ENCODE measurements at places on chromosomes 7 and 10.

- no peak for DNase-seq
Observed at GRCh38 chr7:41731493-41732435, 28.9 kb upstream of the INHBA start.

- no peak for DNase-seq
Observed at GRCh38 chr7:40742270-40742669, 607.5 kb downstream of the SUGCT start.

- no peak for DNase-seq
Observed at GRCh38 chr7:138926241-138926612, 55.0 kb downstream of the KIAA1549 start.

- no peak for DNase-seq
Observed at GRCh38 chr10:69880301-69881081, 78.8 kb downstream of the COL13A1 start.

- peak; percentile 68 for DNase-seq
Observed at GRCh38 chr10:61902445-61903220, 1.1 kb downstream of the ARID5B start.

DNA sequence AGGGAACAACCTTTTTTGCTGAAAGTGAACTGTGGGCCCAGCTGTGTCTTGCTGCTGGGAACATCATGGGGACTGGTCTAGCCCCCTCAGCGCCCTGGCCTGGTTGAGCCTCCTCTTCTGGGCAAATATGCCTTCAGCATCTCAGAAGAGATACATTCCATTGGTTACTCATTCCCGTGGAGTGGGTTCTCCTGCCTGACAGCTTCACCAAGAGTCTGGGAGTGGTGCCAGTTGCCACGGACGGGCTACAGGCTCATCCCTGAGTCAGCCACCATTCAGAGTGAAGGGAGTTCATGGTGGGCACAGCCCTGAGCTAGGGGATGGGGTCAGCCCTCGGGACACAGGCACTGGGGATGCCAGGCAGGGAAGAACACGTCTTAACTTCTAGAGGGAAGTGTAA is 81.9 kb downstream of the RAMP3 start:
- DNase-seq = no peak

GRCh38 chr7:117809958-117810357 is 63.3 kb downstream of the CTTNBP2 start:
- no peak for DNase-seq

DNA sequence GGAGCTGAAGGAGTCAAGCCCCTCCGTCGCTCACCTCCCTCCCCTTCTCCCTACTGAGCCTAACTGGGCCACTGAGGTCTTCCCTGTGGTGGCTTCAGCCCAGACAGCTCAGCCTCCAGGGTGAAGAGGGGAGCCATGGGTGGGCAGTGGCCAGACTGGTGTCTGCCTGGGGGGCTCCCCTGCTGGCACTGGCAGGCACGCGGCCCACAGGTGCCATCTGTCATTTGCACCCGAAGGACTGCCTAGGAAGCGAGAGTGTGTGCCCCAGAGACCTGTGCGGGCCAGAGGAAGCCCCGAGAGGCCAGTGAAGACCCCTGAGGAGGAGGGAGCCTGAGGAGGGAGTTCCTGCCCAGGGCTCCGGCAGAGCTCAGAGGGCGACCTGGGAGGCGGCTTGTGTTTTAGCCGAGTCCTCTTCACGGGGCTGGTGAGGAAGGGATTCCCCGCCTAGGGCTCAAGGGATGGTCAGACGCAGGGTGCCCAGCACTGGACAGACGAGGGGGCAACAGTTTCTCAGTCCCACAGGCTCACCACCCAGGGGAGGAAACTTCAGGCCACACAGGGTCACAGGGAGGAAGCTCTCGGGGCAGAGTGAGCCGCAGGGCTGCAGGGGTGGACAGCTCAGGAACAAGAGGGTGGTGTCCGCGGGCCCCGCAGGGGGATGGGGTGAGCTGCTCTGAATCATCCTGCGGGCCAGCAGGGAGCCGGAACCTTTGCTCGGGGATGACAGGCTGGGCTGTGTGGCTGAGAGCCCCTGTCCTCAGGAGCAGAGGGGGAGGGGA is 76.2 kb upstream of the PPP2R2D start:
- DNase-seq = no peak

DNA sequence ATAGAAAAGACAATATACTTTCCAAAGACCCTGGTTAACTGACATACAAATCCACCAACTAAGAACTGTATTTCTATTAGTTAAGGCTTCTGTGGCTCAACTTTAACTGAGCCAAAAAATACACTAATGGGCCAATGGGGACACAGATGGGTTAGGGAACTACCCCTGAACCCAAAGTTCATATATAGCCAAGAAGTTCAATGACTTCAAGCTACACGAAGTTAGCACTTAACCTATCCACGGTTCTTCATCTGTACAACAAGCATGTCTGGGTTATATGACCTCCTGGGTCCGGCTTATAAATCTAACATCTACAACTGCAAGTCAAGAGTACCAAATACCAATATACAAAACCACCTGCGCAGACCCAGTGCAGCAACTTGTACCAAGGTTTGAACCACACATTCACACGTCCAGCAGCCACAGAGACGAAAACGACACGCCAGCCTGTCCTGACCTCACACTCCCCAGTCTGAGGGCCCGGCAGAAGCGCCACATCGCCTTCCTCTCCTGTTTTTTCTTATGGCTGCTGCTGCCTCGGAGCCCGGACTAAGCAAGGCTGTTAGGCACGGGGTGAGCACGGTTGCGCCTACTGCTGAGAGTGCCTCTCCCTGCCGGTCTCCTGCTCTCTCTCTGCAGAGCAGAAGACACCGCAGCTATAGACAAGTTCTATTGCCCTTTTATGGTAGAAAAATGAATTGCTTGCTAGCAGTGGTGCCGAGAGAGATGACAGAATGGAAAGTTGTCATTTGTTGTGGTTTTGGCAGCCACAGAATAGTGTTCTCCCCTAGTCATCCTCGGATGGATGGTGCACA is 86.3 kb downstream of the RNF216 start:
- DNase-seq = peak; percentile 75

Data from CD4-positive, alpha-beta T cell treated with Interleukin-17A for 4 hours (primary cell).